ENCODE measurements at places on chromosomes 13 and 19.
A peak's percentile ranks its signal among the peaks of the same experiment; 100 is the strongest.

GRCh38 chr19:46887240-46887782 lies 26.5 kb downstream of the ARHGAP35 start:
- DNase-seq, result no peak

DNA sequence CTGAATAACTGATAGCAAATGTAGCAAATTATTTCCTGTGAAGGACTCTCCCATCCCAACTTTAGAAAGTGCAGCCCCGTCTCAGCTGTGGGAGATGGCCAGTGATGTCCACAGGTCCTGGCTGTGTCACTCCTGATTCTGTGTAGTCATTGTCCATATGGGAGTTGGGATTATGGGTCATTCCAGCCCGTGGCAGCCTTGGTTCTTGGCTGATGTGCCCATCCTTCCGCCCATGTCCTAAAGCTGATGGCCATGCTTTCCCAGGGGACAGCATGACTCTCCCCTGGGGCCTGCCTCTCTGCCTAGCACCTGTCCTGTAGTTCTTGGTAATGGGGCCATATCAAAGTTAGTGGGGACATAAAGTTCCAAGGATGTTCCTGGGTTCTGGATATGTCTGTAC lies 43.9 kb upstream of the C1QTNF9 start:
- no peak for DNase-seq

GRCh38 chr19:40700083-40700482 lies 9.6 kb upstream of the NUMBL start:
- no peak for DNase-seq

DNA sequence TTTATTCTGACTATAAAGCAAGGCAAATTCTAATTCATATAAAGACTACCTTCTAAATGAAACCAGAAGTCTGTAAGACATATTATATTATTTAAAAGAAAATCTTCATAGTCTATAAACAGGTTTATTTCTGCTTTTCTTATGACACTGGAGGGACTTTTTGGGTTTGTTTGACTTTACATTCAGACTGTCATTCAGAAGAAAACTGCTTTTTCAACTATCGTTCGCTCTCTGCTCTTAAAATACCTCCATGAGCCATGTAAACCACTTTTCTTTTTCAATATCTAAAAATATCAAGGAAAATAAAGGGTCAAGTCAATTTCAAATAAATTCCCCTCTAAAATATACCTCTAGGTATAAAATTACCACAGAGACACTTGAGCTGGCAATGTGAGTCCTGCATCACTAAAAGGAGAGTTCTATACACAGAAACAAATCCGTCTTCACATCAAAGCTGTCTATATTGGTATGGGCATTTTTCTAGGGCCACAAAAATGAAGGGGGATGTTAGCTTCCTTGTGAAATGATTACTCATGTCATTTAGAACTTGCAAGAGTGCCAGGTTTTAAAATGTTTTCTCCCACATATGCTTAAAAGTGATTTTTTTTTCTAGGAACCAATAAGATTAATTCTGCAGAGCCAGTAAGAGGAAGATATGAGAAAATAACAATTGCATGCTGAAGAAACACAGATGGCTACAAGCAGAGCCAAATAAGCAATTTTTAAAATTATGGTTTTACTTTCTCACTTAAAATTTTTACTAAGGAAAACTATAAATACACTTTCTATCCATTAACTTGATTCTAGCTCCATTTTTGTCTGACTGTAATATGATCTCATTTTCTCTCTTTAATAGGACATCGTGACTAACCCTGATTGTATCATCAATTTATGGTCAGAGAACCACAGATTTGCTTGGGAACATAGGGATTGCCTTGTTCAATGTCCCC lies 181.8 kb downstream of the TBC1D4 start:
- DNase-seq, result no peak

DNA sequence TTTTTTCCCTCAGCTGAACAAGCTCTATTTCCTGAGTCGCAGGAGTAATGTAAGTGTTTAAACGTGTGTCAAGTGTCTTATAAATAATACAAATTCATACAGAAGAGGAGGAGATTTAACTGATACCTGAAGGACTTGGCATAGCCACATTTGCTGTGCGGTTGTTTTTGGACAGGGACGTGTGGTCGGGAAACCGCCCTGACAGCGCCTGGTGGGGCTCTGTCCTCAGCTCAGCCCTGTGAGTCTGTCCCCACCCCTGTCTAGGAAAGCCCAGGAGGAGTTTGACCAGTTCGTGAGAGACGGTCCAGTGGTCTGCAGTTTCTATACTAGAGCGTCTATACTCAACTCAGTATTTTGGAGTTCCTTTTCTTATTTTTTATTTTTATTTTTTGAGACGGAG lies 16.7 kb downstream of the ZIC2 start:
- no peak for DNase-seq

GRCh38 chr19:47280183-47280797 lies 5.6 kb downstream of the INAFM1 start:
- no peak for DNase-seq

GRCh38 chr19:51159656-51160055 lies 17.6 kb downstream of the SIGLEC7 start:
- no peak for DNase-seq

DNA sequence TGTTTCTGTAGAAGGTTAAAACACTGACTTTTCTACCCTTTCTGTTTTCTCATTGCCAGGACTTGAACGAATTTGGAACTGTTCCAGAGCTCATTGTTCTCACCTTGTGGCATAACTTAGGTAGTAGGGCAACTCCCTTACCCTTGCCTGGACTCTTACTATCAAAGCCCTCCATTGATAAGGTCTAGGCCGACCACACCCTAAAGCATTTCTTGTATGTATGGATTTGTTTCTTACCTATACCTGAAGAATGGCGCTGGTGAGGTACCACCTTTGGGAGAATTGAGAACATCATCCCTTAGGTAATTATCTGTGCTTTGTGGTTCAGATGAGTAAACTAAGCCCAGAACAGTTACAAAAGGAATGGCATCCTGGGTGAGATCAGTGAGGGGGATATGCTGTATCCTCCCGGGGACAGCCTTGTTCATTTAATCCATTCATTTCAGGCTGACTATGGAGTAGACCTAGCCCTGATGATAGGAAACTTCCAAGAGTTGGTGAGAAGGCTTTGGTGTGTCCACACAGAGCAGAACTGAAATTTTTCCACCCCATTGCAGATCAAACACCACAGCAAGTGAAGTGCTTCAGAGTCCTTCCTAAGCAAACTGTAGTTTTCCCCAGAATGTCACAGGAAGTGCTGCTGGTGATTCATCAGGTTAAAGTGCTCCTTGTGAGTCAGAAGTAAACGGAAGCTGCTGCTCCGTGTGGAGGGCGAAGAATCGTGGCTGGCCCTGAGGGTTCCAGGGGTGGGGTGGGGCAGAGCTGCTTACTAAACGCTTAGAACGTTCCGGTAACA lies 113.0 kb downstream of the TEX26 start:
- peak; percentile 86 for DNase-seq

DNA sequence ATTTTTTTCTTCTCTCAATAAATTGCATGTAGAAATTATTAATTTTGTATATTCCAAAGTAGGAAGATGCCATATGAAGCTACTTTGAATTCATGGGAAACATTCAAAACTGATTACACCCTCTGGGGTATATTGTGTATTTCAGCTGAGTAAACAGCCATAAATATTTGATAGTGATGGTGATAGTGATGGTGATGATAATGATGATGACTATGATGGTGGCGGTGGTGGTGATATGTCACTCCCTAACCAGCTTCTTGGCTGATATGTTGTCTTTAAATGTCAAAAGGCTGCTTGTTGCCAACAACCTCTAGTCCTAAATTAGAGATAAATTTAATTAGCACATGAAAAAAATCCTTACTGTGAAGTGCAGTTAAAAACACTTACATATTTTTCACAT lies 102.0 kb downstream of the LRCH1 start:
- no peak for DNase-seq

DNA sequence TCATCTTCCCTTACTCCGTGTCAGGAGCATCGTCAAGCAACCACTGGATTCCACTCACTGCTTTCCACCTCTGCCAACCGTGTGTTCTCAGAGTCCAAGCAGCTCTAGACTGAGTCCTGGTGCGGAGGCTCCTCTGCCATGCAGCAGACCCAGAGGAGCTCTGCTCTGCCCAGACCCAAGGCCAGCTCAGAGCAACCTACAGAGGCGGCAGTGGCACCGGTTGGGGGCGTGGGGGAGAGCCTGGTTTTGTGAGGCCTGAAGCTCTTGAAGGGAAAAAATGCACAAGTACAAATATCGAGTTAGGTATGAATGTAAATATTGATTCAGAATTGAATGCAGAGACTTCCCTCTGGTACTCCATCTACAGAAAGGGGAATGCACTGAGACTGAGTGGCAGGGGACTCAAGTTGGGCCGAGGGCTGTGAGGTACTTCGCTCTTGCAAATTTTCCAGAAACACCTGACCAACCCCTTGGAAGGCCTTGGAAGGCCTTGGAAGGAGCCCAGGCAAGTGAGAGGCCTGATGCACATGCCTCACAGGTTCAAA lies 46.7 kb downstream of the GJA3 start:
- DNase-seq, result no peak

DNA sequence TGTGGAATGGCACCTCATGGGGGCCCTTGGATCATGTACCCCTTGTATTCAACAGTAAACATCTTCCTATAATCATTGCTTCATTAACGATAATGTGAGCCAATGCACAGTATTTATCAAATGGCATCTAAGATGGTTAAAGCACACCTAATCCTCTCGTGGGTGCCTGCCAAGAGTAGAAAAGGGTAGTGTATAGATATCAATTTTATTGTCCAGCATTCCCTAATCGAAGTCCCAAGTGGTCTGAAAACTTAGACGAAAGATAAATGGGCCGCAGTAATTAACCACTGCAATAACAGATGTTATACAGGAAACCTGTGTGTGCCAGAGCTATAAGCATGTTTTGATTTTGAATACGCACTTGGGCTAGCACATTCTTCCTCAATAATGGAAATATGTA lies 667 bp upstream of the MBNL2 start:
- DNase-seq, result no peak

GRCh38 chr13:40963927-40964326 lies 55.2 kb downstream of the ELF1 start:
- DNase-seq, result no peak

DNA sequence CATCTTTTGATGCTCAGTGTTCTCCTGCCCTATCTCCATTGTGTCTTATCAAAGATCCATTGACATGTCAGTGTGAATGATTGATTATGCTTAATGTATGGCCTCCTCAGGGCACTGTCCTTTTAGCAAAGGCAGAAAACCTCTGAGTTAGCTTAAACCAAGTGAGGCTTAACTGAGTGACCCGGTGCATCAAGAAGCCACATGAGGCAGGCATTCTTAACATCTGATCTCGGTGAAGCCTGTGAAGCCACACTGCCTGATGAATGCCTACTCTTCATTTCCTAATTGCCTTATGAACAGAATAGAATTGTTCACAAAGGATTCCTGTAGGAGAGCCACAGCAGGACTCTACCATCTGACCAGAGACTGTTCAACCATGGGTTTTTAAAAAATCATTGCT lies 168.1 kb upstream of the SOX21 start:
- DNase-seq, result no peak

- DNase-seq, result peak; percentile 50
Measured at GRCh38 chr13:99617474-99618255, 116.4 kb downstream of the TM9SF2 start.

- DNase-seq, result no peak
Measured at GRCh38 chr19:2047076-2047448, 4.0 kb downstream of the MKNK2 start.

GRCh38 chr13:105177265-105177900 lies 1358.1 kb downstream of the EFNB2 start:
- DNase-seq, result no peak

DNA sequence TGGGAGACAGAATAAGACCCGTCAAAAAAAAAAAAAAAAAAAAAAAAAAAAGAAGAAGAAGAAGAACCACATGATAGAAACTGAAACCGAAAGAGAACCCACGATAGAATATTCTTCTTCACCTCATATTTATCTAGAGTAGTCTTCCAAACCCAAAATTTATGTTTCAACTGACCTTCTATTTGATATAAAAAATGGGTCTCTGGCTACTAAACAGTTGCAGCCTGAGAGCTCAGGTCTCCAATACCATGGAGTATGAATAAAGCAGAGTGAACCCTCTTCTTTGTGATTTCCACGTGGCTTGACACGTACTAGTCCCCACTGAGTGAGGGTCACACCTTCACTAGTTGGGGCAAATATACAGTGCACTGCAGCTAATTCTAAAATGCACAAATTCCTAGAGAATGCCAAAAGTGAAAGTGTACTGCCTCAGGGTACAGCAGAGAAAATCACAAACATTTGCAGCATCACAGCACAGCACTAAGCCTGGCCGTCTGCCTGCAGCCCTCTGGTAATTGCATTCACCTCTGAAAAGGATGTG lies 30.8 kb upstream of the RFC3 start:
- DNase-seq, result no peak

DNA sequence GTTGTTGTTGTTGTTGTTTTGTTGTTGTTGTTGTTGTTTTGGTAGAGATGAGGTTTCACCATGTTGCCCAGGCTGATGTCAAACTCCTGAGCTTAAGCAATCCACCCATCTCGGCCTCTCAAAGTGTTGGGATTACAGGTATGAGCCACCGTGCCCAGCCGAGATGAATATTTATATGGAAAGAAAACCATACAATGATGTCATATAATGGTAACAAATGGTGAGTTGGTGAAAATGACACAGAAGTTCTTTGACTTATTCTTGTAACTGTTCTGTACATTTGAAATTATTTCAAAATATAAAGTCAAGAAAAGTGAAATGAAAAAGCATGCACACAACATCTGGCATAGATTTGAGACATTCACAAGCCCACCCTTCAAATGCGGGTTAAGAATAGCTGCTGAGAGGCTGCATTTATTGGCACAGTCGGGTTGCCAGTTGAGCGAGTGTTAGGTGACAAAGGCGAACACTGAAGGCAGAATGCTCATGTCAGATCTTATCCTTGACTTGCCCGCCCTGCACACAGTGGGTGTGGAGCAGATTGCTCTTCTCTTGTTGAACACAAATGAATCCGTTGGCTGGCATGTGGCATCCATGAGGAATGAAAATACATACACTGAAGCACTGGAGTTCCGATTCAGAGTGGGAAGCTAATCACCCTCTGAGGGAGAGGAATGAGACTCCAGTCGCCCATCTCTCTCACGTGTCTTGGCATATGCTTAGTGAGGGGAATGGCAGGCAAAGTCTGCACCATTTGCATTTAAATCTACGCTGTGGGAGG lies 15.8 kb upstream of the UBE2S start:
- no peak for DNase-seq

DNA sequence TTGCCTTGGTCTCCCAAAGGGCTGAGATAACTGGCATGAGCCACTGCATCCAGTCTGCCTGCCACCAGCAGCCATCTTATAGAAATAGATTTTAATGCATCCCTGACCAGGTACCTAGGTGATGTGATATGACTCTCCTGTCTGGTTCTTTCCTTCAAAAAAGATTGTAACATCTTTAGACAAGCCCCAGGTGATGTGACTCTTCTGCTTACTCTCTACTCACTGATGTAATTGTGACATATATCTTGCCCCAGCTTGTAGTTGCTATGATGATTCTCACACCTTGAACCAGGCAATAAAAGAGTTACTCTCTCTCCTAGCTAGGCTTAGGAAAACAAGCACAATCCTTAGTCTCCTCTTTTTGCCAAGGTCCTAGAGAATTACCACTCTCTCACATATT lies 30.6 kb upstream of the ZNF681 start:
- DNase-seq, result no peak
